ENCODE measurements at places on chromosomes 4 and X.

GRCh38 chr4:22850055-22850454 lies 157.3 kb downstream of the GBA3 start:
- no peak for DNase-seq

GRCh38 chr4:162894387-162894786 lies 272.3 kb downstream of the NAF1 start:
- DNase-seq = no peak

DNA sequence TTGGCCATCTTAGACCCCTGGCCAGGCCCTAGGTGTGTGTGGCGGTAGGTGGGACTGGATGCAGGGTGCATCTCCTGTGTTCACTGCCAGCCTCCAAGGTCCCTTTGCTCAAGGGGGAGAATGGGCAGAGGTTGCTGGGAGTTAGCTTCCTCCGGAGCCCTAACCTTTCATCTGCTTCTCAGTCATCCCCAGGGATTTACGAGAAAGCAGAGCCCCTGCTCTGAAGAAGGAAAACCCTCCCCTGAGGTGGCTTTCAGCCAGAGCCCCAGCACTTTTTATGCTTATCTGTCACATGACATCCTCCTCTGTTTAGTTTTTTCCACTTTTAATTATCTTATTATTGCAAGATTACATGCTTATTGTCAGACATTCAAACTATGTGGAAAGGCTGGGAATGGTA lies 44.9 kb upstream of the DDX3X start:
- DNase-seq = no peak

DNA sequence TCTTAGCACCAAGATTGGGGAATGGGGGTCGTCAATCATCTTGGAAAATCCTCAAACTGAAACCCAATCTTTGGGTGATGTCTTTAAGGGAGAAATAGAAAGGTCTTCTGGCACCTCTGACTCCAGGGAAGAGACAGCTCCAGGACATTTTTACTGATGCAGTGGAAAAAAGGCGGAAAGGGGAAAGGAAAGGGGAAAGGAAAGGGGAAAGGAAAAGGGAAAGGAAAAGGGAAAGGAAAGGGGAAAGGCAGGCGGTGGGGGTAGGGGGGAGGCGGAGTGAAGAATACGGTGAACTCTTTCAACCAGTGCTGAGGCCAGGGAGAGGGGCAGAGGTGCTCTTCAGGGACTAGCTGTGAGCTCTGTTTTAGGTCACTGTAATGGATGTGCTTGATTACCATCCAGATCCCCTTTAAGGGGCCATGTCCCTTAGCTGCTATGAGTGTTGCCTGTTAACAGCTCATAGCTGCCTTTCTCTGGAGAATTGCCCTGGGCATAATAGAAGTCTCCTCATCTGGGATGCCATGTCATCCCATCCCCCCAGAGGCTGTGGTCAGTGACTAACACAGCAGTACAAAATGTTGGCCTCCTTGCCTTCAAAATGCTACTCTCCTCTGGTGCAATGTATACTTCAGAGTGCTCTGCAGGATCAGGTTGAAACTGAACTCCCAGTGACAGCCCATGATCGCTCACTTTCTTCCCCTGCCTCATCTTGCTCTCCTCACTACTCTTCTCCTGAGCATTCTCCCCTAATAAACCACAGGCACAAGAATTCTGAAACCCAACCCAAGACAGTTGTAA lies 92.4 kb upstream of the AP1S2 start:
- DNase-seq = no peak

- no peak for DNase-seq
Observed at GRCh38 chr4:76003035-76003434, 4.3 kb downstream of the CXCL9 start.

- DNase-seq = no peak
Observed at GRCh38 chr4:38605181-38605752, 58.7 kb upstream of the KLF3 start.

GRCh38 chrX:80011522-80011921 lies 3.0 kb upstream of the TBX22 start:
- no peak for DNase-seq
